ENCODE measurements at places on chromosomes 4 and X.

GRCh38 chr4:112423591-112423990 lies 92.4 kb downstream of the NEUROG2 start:
- DNase-seq, result no peak

DNA sequence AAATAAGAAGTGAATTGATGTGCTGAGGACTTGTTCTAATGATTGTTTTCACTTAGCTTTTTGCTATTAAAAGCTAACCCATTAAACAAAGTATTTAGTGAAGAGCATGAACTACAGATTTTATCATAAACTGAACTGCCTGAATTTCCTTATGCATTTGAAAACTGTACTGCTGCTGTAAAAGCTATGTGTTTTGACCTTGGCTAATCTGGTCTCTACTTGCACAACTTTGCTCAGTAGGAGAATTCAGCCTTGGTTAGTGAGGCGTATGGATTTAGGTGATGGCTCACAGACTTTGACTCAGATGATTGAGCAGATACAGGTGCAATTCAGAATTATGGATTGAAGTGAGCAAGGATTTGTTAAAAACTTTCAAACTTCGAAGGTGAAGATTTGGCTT lies 38.7 kb upstream of the FAT1 start:
- DNase-seq, result no peak

DNA sequence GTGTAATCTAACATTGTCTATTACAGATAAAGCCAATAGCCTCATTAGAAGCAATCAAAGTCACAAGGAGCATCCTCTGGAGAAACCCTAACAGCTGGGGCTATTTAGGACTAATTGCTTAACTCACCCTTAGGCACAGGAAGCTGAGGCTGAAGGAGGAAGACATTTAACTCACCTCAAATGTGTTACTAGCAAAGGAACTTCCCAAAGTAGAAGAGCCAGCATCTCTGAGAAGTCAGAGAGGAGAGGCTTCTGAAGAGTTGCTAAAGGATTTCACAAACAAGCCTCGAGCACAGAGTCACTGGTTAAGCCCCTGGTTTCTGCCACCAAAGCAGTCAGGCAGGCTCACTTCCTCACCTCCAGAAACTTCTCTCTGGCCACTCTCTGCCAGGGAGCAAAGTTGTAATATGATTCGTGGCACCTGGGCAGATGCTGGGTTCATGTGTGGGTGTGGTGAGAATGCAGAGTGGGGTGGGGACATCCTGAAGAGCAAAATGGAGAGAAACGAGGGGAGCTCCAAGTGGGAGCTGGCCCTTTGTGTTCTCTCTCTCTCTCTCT lies 201.3 kb downstream of the HS6ST2 start:
- DNase-seq, result no peak

GRCh38 chrX:37701588-37701987 lies 16.0 kb downstream of the XK start:
- DNase-seq, result no peak

- no peak for DNase-seq
Measured at GRCh38 chr4:3471886-3472285, 8.8 kb downstream of the DOK7 start.

GRCh38 chr4:56123051-56123450 lies 174.3 kb downstream of the CEP135 start:
- no peak for DNase-seq

Data from activated T-helper 1 cell treated with Interleukin-2 at 50 U/mL for 16 hours (primary cell).